ENCODE measurements at places on chromosomes 4 and X.

GRCh38 chr4:166777760-166778159 lies 456.5 kb downstream of the SPOCK3 start:
- DNase-seq, result no peak

GRCh38 chr4:16129336-16129735 lies 45.5 kb upstream of the PROM1 start:
- DNase-seq, result no peak

GRCh38 chrX:56314334-56314733 lies 82.2 kb downstream of the KLF8 start:
- DNase-seq, result no peak

DNA sequence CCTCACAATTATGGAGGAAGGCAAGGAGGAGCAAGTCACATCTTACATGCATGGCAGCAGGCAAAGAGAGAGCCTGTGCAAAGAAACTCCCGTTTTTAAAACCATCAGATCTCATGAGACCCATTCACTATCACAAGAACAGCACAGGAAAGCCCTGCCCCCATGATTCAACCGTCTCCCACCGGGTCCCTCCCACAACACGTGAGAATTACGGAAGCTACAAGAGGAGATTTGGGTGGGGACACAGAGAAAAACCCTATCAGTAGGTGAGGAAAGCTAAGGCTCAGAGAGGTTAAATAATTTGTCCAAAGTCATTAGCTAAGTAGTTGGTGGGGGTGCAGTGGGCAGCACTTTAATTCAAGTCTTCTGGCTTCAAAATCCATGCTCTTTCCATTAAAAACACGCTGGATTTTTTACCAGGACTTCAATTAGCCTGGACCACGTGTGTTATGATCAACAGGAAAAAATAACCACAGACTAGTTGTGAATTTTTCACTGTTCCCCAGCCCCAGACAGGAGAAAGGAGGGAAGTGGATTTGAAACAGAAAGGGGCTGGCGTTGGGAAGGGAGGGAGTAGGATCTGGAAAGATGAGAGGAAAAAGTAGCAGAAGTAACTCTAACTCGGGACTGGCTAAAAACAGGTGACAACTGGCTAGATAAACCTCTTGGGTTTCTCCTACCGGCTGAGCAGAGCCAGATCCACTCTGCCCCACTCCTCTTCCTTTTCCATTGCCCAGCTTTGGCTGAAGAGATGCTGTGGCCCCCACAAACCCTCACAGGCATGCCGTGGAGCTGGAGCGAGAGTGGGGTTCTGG lies 986 bp downstream of the MTMR8 start:
- no peak for DNase-seq

DNA sequence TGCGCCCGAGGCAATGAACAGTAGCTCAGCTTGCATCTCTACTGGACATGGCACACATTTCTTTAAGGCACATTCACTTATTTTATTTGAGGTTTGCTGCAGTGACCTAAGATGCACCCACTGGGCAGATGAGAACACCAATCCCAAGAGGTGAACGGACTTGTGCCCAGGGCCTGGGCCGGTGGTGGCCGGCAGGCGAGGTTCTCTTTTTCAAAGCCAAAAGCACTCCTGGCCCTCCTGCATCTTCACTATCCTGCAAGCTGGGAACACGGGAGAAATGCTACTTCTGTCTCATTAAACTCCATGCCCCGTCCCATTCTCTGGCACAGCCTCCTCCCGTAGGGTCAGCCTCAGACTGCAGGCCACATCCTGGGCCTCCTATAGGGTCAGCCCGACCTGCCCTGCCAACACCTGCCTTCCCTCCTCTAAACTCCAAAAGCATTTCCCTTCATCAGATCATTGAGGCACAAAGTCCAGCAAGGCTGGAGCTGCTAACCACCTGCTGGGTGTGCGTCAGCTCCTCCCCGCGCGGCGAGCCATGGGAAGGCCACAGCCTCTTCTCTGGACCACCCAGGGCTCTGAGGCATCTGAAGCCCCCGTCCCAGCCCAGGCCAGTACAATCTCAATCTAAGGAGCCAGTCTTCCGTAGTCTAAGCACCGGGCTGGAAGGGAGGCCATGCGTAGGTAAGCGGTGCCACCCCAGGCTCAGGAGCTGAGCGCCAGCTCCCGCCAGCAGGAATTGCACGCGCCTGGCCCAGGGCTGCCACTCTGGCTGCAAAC lies 166.1 kb downstream of the AFAP1 start:
- DNase-seq, result no peak

GRCh38 chrX:155086202-155086840 lies 15.0 kb downstream of the BRCC3 start:
- no peak for DNase-seq

DNA sequence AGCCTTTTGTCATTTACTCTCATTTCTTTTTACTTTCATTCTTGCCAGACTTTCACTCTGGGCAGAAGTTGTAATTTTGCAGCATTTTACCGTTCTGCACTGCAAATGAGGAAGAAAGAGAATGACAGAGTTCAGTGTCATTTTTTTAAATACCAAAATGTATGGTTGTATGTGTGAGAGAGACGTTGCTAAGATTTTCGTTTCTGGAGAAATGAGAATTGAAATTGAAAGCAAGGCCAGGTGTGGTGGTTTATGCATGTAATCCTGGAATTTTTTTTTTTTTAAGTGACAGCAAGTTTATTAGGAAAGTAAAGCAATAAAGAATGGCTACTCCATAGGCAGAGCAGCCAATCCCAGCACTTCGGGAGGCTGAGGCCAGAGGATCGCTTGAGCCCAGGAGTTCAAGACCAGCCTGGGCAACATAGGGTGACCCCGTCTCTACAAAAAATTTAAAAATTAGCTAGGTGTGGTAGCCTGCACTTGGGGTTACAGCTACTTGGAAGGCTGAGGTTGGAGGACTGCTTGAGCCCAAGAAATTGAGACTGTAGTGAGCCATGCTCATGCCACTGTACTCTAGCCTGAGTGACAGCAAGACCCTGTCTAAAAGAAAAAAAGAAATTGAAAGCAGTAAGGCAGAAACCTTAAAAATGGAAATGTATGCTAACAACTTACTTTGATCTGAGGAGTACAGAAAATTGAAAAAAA lies 12.9 kb downstream of the DCK start:
- DNase-seq, result no peak

- no peak for DNase-seq
These were observed 37.0 kb downstream of the HAND2 start for GRCh38 chr4:173493041-173493440.

DNA sequence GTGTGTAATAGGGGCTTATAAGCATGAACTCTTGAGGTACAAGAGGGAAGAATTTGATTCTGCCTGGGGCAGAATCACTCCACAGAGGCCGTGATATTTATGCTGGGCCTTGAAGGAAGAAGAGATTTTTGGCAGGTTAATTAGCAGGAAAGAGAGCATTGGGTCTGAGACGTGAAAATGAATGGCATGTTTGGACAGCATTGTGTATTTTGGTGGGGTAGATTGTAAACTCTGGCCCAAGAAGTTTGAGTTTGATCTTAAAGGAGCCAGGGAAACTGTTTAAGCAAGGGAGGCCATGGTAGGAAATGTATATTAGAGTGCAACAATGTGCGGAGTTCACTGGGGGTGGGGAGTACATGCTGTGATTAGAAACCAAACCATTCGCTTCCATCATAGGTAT lies 62.4 kb downstream of the NPNT start:
- DNase-seq, result no peak

GRCh38 chrX:16869393-16870094 lies 618 bp downstream of the RBBP7 start:
- peak; percentile 3 for DNase-seq

- no peak for DNase-seq
These were observed at the start of gene GLRA3 for GRCh38 chr4:174828845-174829701. TSS of gene GLRA3 (minus strand) at chr4:174829247. CDS start at chr4:174828811, 436 bp downstream.

- DNase-seq, result no peak
These were observed 316.7 kb downstream of the ARHGAP10 start for GRCh38 chr4:148048598-148048997.

DNA sequence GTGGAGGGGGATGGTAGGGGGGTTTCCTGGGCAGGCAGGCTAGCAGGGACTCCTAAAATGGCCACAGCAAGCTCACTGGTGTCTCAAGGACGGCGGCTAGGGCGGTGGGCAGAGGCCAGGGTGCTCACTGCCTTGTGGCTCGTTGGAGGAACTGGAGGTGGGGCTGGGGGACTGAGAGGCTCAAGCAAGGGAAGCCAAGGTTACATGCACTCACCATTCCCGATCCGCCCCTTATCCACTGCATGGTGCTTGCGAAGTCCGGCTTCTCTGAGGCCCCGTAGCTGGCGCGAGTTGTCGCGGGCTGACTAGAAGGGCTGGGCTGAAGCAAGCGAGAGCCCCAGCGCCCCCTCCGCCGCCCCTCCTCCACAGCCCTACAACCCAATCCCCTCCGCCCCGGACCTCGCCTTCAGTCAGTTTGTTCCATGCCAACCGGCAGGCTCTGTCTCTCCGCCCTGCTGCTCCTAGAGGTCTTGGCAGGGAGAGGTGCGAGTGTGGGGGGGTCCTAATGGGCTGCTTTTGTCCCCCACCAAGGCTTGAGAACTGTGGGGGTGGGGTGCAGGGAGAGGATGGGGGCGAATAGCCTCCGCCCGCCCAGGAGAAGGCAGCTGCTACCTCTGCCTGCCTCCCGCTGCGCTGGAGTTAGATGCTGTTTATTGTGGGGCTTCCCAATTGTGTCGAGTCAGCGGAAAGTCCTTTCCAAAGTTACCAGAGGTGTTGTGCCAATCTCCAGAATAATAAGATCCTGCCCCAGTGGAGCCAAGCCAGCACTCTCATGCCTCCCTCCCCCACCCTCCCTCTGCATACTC lies at the start of gene ARHGEF9:
Gene ARHGEF9, minus strand, starts transcription at position 313 of the 806 bp plus-strand sequence. Its CDS starts 69 bp downstream, at position 244.
- no peak for DNase-seq

DNA sequence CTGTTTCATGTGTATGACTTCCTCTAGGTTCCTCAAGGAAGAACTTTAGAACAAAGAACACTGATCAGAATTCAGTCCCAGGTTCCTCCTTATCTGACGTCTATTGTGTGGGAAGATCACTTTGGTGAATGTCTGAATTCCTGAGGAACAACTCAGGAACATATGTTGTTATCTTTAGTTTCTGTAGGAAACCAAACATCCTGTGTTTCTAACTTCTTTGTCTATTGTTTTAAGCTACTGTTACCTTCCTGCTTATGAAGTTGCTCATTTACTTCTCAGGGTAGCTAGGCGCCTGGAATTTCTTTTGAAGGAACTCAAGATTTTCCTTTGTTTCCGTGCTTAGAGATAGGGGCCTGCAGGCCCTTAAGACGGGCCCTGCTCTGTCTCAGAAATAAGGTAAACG lies 46.2 kb downstream of the MAGEB5 start:
- no peak for DNase-seq

GRCh38 chr4:152803541-152803940 lies 23.8 kb downstream of the ARFIP1 start:
- no peak for DNase-seq
